Cardiac septum (tissue), 1 donor: ENCODE measurements at places on chromosomes 13 and 19.

DNA sequence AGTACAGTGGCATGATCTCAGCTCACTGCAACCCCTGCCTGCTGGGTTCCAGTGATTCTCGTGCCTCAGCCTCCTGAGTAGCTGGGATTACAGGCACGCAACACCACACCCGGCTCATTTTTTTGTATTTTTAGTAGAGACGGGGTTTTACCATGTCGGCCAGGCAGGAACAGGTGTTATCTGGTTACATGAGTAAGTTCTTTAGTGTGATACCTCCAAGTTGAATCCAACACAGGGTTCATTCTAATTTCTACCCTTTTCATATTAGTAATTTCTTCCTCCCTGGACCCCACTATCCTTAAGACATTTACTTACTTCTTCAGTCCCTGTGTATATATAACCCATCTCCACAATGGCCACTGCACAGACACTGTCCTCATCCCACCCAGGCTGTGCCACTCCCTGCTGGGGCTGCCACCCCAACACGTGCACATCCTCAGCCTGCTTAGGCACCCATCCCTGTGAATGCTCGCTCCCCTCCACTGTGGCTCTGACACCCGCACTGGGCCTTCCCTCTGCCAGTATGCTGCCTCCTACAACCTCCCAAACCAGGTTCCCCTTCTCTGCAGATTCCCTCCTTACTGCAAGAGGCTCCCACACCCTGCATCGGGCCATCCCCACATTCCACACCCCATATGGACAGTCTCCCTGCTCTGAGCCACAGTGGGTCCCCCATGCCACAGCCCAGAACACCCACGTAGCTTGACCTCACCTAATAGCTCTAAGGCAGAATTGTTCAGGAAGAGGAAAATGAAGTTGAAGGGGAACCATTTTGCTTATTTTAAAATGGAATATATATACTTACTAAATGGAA, 147.1 kb downstream of the TBC1D4 start:
- no peak for DNase-seq

DNA sequence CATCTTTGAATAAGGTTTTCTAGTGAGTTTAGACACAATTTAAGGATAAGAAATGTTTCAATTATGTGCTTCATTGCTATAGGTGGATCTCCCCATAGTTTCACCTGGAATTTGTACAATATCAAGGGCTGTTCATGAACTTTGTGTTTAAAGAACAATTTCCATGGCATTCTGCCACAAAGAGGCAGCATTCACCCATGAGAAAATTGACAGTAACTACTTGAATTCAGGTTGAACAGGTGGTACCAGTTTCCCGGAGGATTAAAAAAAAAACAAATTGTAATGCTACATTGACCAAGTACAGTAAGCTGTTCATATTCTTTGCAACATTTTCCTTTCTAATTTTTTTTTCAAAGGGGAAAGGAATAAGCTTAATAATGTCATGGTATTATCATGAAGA, 9.1 kb downstream of the SLITRK5 start:
- no peak for DNase-seq

DNA sequence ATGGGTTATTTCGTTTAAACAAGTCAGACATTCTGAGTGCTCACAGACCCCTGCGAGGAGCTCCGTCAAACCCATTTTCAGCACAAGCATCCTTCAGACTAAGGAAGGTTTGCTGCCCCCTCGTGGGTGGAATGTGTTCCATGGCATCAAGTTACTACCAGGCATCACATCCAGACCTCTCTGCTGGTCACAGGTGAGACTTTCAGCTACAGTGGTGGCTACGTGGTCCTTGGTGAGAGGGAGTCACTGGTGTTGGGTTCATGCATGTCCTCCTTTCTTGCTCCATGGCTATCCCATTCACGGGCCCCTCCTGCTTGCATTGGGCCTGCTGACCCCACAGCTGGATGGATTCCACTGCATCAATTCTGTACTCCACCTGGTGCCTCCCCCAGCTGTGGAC, 9.1 kb upstream of the LILRB5 start:
- DNase-seq: peak; percentile 81

DNA sequence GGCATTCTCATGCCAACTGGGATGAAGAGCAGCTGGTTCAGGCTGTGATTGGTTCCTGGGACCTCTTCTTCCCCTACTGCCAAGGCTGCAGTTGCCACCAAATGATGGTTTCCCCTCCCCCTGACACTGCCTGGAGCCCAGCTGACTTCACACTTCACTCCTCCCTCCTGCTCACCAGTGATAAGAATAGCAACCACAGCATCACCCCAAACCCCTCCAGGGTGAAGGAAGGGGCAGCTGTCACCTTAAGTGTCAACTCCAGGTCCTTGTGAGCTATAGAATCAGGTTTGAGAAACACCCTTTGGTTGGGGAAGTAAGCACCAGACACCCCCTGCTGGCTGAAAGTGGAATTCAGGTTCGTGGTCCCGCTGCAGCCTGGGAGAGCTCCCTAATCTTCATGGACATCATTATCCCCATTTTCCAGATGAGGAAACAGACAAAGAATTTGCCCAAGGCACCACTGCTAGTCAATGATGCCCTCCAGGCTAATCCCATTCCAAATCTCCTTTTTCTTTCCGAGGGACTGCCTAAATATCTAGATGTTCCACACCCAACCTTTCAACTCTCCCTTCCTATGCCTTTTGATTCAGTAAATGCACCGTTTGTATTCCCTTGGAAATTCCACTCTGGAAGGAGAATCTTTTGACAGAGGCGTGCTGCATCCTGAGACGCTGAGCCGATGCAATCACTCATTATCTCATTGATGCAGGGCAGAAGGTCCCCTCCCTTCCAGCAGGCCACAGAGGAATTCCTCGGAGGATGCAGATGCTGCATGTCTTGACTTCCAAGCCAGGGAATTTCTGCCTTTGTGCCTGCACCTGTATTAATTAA, 50.6 kb upstream of the UQCRFS1 start:
- DNase-seq: peak; percentile 74

DNA sequence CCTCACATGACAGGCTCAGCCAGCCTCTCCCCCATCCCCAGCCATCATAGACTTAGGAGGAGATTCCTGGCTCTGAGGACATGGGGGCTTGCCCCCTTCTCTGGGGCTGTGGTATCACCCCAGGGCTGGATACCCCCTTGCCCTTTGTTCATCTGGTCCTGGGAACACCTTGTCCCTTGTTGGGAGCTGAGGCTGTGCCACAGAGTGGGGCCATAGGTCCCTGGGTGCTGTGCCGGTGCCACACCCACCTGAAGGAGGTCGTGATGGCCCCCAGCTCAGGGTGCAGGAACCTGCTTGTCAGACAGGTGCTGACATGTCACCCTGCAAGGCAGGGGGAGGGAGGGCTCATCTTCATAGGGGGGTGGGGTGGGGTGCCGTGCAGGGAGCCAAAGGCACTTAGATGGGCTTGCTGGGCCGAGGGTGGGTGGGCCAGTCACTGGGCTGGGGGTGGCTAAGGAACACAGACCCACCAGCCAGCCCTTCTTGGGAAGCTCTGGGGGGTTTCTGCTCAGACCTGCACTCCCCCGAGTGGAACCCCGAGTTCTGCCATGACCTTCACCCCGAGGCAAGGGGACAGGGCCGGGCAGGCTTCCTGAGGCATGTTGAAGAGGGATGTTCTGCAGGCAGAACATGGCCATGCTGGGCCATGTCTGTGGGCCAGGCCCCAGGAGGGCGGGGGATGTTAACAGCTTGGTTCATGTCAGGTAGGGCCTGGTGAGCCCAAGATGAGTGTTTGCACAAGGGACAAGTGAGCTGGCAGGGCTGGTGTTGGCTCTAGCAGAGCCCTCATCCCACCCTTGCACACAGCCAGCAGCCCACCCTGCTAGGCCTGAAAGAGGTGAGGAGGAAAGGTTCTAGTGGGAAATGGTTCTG, 28.0 kb downstream of the TSSK6 start:
- no peak for DNase-seq

DNA sequence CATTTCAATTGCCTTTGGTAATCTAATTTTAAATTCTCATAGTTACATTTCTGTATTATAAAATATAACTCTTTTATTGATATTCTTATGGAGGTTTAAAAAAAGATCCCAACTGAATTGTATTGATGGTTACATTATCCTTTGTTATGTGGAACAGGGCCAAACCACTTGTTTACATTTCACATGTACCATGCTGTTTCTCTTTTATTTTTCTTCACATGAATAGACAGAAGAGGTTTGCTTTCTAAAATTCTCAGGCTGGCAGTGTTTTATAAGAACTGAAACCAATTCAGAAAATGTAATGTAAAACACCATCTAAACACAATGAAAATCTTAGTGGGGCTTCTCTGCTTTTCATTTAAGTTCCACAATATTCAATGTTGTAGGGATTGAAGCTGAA, 122.5 kb downstream of the GPC5 start:
- no peak for DNase-seq

DNA sequence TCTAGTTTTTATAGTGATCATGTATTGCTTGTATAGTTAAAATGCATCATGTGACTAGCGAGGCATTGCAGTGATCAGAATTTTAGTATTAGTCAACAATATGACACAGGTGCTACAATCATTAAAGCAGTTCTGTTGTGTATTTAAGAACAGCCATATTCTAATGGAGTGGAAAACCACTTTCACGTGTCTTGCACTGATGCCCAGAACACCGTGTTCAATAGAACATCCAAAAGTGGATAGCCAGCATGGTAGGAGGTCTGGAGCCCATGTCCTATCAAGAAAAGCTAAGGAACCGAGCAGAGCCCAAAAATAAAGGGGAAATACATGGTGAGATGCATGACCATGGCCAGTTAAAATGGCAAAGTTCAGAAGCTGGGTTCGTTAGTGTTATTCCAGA, 55.1 kb downstream of the FGF14 start:
- no peak for DNase-seq

GRCh38 chr19:49155820-49156346, 687 bp upstream of the HRC start:
- DNase-seq: peak; percentile 87

GRCh38 chr13:63274772-63275171, 1859.1 kb upstream of the PCDH20 start:
- DNase-seq: no peak

GRCh38 chr19:5977222-5977784, 637 bp downstream of the RANBP3 start:
- no peak for DNase-seq

GRCh38 chr13:29511980-29512379, 83.5 kb downstream of the SLC7A1 start:
- DNase-seq: no peak

- DNase-seq: no peak
Observed at GRCh38 chr19:42323852-42324654, 1.4 kb upstream of the MEGF8 start.

DNA sequence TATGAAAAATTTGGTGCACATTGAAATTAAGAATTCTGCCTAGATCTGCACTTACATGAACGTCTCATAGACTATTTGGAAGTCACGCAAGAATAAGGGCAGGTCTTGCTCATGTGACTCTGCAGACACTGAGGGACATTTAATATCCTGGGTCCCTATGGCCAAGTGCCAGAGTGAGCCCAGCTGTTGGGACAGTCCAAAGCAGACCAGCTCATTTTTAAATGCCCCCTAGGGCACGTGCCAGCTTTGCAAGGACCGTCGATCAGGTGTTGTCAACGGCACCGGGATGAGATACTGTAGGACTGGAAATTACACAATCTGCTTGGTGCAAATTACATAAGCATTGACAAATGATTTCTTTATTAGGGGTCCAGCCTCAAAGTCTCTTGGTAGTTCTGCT, 293.6 kb downstream of the TEX29 start:
- DNase-seq: no peak

- DNase-seq: no peak
Observed at GRCh38 chr19:55633861-55634260, 6.9 kb upstream of the ZNF580 start.

GRCh38 chr13:95479731-95480130, 72.8 kb upstream of the CLDN10 start:
- DNase-seq: no peak

GRCh38 chr19:20388706-20389225, 176.8 kb downstream of the ZNF737 start:
- DNase-seq: no peak
